ENCODE measurements at places on chromosomes 3 and 15.

GRCh38 chr3:36957862-36958686, 13.2 kb upstream of the TRANK1 start:
- no peak for DNase-seq

- no peak for DNase-seq
Observed at GRCh38 chr15:89375093-89376005, 40.7 kb upstream of the POLG start.

DNA sequence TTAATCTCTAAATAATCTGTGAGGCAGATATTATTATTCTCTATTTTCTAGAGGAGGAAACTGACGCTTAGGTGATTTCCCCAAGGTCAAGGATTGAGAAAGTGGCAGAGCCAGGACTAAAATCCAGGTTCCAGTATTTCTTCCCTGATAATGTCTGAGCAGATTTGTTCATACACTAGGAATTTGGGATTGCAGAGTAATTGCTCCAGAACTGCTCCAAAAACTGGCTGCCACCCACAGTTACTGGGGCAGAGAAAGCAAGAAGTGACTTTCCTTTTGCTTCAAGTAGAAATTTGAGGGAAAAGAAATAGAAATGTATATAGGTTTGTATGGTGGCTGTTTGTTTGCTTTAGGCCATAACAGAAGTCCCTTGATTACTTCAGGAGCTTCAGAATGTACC, 60.6 kb downstream of the SLC12A8 start:
- DNase-seq: no peak

DNA sequence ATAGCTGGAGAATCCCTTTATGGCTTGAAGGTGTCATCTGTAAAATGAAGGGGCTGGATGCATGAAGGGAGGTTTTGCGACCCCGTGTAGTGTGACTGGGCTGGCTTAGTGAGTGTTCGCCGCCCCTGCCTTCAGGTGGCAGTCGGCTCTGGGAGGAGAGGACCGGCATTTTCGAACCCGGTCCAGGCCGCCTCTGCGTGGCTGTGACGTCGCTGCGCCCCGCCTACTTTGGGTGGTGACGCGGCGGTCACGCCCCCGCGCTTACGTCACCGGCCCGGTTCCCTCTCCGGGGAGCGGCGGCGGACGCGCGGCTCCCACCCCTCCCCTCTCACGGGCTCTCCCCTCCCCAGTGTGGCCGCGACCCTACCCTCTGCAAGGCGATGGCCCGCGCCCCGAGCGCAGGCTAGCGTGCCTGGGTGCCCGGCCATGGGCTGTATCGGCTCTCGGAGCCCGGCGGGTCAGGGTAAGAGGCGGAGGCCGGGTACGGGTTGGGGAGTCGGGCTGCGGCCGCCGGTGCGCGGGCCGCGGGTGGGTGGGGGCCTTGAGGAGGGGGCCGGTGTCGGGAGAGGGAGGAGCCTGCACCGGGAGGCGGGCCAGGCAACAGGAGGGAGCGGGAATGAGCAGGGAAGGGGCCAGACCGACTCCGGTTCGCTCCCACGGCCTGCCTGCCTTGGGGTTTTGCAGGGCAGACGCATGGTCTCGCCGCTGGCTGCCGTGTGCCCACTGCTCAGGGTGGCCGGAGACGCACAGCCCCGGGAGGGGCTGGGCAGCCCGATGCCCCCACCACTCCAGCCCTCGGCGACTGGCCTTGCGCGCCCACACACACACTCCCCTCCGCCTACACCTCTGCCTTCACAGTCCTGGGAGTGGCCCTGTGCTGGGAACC, 1.5 kb upstream of the FAM131A start:
- peak; percentile 93 for DNase-seq

DNA sequence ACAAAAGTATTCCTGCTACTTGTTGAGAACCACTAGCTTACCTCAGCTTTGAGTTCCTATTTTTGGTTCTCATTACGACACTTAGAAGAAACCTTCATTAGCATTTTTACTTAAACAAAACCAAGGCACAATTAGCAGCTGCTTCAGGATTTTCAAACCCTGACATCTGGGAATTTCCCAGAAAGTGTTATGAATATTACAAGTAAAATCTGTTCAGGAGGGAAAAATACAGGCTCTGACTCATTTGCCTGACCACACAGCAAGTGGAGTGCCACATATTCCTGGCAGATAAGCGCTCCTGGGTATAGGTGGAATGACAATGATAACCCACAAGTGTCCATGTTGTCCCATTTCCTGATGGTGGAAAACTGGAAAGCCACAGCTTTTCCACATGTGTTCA, 10.3 kb upstream of the RFTN1 start:
- DNase-seq: no peak

GRCh38 chr3:128867200-128868125, 12.0 kb upstream of the ACAD9 start:
- DNase-seq: peak; percentile 17

GRCh38 chr15:31159837-31160236, 58.3 kb upstream of the TRPM1 start:
- no peak for DNase-seq

DNA sequence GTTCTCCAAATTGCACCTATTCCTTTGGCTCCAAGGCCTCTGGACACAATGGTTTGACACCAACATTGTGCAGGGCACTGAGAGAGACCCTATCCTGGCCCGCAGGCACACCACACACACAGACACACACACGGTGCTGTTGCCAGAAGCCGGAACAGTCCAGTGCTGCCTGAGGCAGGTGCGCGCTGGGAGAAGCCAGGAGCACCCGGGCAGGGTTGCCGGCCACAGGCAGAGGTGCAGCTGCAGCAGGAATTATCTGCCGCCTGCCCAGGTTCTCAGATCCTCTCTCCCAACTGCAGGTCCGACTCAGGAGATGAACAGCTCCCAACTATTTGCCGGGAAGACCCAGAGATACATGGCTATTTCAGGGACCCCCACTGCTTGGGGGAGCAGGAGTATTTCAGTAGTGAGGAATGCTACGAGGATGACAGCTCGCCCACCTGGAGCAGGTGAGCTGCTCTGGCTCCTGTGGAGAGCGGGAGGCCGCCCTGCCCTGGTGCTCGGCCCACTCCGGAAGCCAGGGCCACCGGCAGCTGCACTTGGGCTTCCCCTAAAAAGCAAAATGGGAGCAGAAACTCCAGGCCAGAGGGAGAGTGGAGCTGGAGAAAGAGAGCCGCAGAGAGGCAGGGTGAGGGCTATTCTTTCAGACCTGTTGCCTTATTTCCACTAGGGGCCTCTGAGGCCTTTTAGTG, 42.9 kb downstream of the CHDH start:
- no peak for DNase-seq

DNA sequence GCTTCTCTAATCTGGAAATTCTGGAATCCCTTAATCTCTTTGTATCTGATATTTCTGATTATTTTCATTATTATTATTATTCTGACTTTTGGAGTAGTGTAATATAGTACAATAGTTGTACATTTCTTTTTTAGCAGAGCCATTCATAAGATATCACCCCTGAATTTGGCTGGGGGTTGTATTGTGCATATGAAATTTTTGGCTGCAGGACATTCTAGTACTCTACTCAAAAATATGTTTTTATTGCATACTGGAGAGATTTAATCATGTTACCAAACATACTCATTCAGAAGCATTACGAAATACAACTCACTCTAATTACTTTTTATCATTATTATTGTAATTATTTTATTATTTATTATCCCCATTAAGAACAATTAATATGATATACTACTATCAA, 589.7 kb upstream of the KCNMB2 start:
- DNase-seq: no peak
